SK-MEL-5 (cell line): ENCODE measurements at places on chromosomes 11 and 22. TPM values are rescaled to one million over a fixed set of nuclear protein-coding genes. Genes with fewer than 3 reads are reported as not detected.

Gene KRTAP5-11
- not detected in 2 replicates for total RNA-seq

Gene TIGD3
- total RNA-seq, result 0.88 and 1.0 TPM in 2 replicates

Gene OR52K2
- total RNA-seq, result not detected in 2 replicates

Gene MUC6
- total RNA-seq, result not detected in 2 replicates

Gene SMCO4
- 4.8 and 50.7 TPM in 2 replicates for total RNA-seq

Gene PLCB3
- total RNA-seq, result 10.4 and 12.1 TPM in 2 replicates

Gene MMP27
- not detected in 2 replicates for total RNA-seq

Gene SLC16A8
- not detected in 2 replicates for total RNA-seq

Gene TPBGL
- 1.4 and 2.7 TPM in 2 replicates for total RNA-seq

Gene ARHGAP20
- total RNA-seq, result not detected in 2 replicates

Gene CWC15
- 47.2 and 47.3 TPM in 2 replicates for total RNA-seq

Gene POLDIP3
- total RNA-seq, result 31.2 and 37.8 TPM in 2 replicates

Gene ADM2
- 1.1 and 2.4 TPM in 2 replicates for total RNA-seq

Gene RNF121
- 41.9 and 50.9 TPM in 2 replicates for total RNA-seq

Gene UQCC3
- total RNA-seq, result 10.2 and 10.3 TPM in 2 replicates

Gene MMP1
- total RNA-seq, result 4.6 and 5.5 TPM in 2 replicates

Gene SLC25A22
- total RNA-seq, result 16.2 and 16.3 TPM in 2 replicates

Gene SLC7A4
- 2.0 and 2.9 TPM in 2 replicates for total RNA-seq
